Right cardiac atrium (tissue), 5 donors: ENCODE measurements at places on chromosomes 7 and 10.

GRCh38 chr10:93075369-93076221 is 1.9 kb downstream of the CYP26A1 start:
- DNase-seq: no peak

DNA sequence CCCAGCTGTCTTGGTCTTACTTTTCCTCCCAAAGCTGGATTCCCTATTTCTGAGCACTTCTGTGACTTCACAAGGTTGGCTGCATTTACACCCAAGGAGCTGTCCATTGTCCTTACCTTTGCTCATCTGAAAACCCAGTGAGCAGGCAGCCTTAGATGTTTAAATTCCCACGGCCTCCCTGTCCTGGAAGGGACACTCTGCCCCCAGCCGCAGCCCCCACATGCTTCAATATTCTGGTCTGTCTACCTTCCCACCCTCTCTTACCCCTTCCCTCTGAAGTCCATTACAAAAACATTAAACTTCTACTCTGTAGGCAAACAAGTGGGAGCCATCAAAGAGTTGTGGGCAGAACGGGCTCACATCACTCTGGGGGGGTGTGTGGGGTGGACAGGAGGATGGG is 73.8 kb upstream of the EFCAB10 start:
- no peak for DNase-seq

DNA sequence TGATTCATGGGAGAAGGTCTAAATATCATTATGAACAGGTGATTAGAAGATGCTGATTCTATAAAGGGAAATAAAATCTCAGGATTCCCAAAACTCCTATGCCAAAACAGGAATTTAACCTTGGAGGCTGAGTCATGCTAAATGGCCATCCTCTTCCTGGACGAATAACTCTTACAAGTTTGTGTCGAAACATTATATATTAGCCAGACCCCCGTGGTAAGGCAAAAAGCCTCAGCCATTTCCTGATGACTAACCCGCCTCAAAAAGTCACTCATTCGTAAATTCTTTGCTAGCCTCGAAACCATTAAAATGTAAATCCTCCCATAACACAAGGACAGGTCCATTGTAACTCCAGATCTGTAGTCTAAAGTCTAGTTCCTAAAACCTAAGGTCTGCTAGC is 32.0 kb downstream of the CUL2 start:
- DNase-seq: no peak

DNA sequence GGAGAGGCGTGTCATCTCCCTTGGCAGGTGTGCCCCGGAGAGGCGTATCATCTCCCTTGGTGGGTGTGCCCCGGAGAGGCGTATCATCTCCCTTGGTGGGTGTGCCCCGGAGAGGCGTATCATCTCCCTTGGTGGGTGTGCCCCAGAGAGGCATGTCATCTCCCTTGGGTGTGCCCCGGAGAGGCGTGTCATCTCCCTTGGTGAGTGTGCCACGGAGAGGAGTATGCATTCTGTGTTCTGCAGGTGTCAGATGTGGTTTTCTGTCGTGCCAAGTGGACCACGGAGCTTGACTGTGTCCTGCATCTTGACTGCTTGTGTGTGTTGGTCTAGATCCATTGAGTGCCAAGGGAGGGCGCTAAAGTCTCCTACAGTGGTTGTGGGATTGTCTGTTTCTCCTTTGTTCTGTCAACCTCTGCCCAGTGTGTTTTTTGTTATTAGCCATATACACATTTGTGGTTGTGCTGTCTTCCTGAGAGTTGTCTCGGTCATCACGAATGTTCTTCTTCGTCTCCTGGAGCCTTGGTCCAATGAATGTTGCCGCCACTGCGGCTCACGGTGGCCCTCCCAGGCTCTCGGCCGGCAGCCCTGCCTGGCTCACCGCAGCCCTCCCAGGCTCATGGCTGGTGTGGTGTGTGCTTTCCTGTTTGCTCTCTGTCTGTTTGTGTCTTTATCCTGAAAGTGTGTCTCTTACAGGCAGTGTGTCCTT is 96.8 kb downstream of the INPP5A start:
- peak; percentile 9 for DNase-seq
